ENCODE measurements at places on chromosomes 4 and X.

DNA sequence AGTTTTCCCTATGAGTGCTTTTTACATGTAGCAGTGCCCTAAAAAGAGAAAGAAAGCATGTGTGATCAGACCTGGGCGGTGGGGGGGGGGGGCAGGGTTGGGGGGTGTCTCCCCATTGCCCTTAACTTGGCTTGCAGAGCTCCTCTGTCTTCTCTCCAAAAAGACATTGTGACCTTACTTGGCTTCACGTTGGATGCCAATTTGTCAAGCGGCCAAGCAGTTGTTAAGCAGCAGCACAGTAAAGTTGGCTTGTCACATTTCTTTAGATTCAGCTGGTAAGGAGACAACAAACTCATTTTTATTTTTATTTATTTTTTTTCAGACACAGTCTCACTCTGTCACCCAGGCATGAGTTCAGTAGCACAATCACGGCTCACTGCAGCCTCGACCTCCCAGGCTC is 57.3 kb upstream of the ZNF157 start:
- DNase-seq = no peak

DNA sequence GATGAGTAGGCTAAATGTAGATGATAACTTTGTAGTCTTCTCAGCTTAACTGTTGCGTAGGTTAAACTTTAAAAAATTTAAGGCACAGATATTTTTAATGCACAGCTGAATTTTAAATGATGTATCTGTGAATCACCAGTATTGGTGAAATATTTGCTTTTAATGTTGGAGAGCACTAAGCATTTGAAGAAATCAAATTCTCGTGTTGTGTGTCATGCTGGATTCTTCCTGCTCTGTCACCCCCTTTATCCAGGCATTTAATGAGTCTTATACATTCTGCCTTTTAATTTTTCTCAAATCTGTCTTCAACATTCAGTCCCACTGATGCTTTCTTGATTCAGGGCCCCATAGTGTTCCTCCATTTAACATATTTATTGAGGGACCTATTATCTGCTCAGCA is 76.7 kb downstream of the SLC4A4 start:
- DNase-seq = no peak

DNA sequence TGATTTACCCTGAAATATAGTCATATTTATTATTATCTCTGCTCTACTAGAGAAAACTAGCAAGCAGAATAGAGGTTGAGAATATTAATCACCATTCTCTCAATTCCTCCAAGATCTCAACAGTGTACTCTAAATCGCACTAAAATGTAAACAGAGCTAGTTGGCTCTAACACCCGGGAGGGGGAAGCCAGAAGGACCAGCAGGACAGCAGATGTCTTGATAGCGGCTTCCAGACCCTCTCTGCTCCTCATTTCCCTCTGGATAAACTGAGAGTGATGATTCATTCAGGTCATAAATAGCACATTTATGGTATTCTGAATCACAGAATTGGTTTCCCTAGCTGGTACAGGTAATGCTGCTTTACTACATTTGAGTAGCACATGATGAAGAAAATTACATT is 82.5 kb downstream of the TBC1D9 start:
- DNase-seq = no peak

DNA sequence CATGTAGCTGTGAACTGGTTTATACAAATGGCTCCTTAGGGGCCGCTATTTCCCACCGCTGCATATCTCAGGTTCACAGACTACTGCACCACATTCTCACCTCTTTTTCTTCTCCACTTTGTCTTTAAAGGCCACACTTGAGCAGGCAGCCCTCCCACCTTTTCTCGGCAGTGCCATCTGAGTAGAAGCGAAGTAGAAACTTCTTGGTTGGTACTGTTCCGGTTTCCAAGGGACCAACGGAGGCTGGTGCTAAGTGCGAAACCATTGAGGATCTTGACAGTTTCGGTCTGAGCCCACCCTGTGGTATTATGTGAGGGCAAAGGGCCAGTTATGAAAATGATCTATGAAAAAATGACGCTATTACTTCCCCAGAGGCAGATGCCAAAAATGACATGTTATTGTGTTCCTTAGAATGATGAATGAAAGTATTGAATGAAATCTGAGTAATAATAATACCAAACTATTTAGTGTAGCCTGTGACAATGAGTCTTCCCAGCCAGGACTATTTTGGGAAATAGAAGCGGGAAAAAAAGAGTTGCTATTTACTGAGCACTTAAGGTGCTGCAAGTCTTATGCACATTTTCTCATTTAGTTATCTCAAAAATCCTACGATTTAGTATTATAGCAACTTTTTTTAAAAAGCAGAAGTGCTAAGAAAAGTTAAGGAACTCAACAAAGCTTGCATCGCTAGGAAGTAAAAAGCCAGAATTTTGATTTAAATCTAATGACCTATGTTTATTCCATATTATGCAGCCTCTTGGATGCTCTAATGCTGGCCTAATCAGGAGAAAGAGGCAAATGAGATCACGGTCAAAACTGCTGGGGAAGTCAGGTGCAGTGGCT is 29.6 kb upstream of the CHRNA9 start:
- peak; percentile 47 for DNase-seq

GRCh38 chrX:2533424-2533823 is 32.6 kb upstream of the DHRSX start:
- no peak for DNase-seq

- DNase-seq = no peak
These were observed 662 bp downstream of the APBB2 start for GRCh38 chr4:41213625-41214135.

- DNase-seq = no peak
These were observed 16.6 kb upstream of the NPNT start for GRCh38 chr4:105878668-105879067.

DNA sequence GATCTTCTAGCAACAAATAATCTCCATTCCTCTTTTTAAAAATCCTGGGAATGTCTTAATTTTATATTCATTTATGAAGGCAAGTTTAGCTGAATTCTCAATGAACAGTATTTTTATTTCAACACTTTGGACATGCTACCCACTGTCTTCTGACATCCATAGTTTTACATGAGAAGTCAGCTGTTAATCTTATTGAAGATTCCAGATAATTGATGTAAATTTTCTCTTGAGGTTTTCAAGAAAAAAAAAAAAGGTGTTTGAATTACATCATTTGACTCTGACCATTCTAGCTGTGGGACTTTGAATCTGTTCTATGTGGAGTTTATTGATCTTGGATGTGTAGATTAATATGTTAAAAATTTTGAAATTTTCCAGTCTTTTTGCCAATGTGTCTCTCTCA is 28.0 kb downstream of the PDHA2 start:
- DNase-seq = no peak

GRCh38 chrX:24014388-24015018 is 12.5 kb downstream of the KLHL15 start:
- peak; percentile 69 for DNase-seq

DNA sequence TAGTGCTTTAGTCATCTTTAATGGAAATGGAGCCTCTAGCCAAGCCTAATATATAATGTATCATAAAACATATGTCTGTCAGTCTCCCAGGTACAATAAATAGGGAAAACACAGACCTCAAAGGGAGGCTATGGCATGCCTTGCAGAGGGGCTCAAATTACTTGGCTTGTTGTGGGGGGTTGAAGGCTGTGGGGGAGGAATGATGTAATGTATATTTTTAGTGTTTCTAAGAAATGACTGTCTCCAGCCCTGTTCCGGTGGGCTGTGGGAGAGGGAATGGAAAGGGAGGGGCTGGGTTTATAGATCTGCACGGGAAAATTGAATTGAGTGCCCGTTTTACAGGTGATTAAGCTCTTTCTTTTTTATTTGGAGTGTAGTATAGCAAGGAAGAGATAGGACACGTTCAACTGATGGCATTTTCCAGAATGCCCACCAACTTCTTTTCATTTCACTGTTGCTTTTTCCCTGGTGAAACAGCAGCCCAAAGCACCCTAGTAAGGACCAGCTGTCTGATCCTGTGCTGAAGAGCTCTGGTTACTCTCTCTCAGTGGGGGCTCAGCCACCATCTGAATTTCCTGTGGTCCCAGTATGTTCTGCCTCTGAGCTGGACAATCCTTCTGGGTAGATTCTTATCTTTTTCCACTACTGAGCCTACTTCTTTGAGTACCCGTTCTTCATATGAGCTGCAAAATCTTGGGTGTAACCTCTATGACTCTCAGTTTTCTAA is 220.7 kb upstream of the CASK start:
- no peak for DNase-seq

GRCh38 chr4:122412547-122412946 is 33.7 kb downstream of the ADAD1 start:
- no peak for DNase-seq

- no peak for DNase-seq
These were observed 72.8 kb downstream of the KIT start for GRCh38 chr4:54730581-54730980.

DNA sequence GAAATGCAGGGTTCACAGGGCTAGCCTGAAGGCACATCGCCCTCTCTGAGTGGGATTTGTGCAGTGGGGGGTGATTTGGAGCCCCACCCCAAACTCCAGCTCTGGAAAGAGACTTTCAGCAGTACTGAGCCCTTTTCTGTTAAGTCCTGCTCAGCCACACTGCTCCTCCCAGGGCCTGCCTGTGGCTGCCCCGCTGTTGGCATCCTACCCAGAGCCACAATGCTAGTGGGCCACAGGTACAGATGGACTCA is 52.7 kb downstream of the CXorf49B start:
- no peak for DNase-seq

GRCh38 chrX:6464726-6465125 is 70.2 kb downstream of the VCX3A start:
- DNase-seq = no peak

DNA sequence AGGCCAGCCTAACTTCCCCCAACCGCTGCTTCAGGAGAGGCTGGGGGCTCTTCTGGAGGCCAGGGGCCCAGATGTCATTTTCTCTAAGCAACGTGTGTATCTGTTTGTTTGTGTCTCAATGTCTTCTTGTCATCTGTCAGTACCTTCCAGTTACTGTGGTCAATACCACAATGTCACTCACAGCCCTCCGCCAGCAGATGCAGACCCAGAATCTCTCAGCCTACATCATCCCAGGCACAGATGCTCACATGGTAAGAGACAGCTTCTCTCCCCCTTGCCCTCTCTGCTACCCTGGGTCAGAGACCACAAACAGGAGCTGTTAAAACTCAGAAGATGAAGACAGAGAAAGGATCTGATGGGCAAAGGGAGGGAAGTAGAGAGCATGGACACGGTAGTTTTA is 5.0 kb downstream of the XPNPEP2 start:
- DNase-seq = no peak

GRCh38 chr4:152316969-152317368 is 218.9 kb downstream of the FBXW7 start:
- DNase-seq = no peak
